ENCODE measurements at places on chromosomes 4 and X.

DNA sequence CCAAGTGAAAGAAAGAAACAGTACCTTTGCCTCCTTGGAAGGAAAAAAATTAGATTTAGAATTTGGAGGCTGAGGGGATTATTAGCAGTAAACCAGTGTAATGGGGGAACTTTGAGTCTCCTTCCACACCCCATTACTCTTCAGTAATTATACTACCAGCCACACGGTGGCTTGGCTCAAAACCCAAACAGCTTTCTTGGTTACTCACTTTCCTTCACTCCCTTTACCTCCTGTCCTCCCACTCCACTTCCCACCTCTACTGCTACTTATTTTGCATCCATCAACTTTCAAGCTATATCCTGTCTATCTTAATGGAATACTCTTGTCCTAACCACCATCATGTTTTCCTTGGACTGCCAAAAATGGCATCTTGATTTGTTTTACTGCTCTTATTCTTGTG, 310.6 kb upstream of the AADAT start:
- DNase-seq = peak; percentile 5

DNA sequence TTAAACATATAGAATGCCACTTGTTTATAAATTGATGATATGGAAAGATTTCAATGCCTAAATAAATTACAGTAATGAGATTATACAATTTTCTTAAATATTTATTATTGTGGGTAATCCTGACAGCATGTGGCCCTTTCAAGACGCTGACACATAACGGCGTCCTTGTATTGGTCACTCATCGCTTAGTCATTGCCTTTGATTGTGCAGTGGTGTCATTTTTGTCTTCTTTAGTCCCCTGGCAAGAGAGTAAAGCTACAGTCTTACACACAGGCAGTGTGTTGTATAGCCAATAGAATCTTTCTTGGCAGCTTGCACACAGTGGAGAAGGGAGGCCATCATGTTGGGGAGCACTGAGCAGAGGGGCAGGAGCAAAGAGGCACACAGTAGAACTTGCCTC, 361.8 kb upstream of the GALNT7 start:
- no peak for DNase-seq

- DNase-seq = no peak
Observed at GRCh38 chr4:3685081-3685645, 81.0 kb upstream of the ADRA2C start.

DNA sequence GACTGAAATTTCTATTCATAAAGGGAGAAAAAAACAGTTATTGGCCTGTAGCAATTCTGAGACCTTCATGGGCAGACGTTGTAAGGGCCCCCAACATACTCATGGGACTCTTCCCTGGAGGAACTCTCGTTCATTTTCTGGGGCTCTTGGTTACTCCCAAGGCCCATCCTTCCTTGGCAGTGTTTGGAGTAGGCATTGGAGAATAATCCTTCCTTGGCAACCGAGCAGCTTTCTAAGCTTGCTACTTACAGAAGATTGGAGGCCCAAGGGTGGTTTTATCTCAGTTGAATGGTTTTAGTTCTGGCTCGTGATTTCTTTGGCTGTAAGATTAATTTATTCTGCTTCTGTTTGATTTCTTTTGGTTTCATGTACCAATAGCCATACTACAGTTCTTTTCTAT, 50.4 kb downstream of the ALG13 start:
- DNase-seq = no peak

DNA sequence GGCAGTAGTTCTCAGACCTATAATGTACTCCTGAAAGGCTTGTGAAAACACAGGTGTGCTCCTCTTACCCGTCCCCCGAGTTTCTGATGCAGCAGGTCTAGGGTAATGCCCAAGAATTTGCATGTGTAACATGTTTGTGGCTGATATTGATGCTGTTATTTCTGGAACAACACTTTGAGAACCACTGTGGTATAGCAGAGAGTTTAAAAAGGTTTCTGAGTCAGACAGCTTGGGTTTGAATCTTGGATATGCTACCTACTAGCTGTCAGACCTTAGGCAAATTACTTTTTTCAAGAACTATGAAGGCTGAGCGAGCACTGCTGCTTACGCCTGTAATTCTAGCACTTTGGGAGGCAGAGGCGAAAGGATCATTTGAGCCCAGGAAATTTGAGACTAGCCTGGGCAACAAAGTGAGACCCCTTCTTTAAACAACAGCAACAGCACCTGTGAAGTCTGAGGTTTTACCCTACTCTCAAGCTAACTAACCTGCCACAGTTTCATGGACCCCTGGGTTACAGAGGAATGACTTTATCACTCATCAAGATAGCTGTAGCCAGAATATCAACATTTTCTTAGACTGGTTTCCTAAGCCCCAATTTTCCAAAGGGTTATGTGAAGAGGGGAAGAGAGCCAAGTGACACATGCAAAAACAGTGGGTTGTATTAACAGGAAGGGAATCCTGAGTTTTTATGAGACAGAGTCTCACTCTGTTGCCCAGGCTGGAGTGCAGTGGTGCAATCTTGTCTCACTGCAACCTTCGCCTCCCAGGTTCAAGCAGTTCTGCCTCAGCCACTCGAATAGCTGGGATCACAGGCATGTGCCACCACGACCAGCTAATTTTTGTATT, 5.1 kb downstream of the AFF1 start:
- DNase-seq = no peak

- DNase-seq = no peak
Observed at GRCh38 chrX:106247162-106247561, 79.1 kb downstream of the PWWP3B start.

GRCh38 chr4:115259642-115260041, 146.2 kb upstream of the NDST4 start:
- no peak for DNase-seq

DNA sequence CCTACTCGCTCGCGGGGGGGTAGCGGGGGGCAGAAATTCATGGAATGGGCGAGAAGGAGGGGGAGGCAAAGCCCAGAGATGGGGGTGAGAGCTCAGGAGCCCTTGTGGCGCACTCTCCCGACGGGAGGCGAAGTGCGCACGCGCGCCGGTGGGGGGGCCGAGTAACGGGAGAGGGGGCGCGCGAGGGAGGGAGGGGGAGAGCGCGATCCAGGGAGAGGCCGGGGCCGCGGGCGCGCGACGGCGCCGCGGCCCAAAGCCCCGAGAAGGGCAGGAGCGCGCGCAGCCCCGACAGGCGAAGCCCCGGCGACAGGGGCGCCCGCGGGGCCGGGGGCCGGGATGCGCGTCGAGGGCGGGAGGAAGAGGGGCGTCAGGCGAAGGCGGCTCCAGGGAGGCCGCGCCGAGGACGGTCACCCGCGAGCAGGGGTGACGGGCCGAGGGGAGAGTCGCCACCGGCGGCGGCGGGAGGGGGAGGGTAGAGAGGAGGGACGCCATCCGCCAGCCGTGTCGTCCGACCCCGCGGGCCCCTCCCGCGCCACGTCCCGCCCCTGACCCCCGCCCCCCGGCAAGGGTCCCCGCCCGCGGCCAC, 421 bp downstream of the MECP2 start:
- DNase-seq = peak; percentile 40

- no peak for DNase-seq
Observed at GRCh38 chr4:7742807-7743280, 196.8 kb downstream of the AFAP1 start.

GRCh38 chr4:55949482-55949802, 697 bp downstream of the CEP135 start:
- DNase-seq = no peak

DNA sequence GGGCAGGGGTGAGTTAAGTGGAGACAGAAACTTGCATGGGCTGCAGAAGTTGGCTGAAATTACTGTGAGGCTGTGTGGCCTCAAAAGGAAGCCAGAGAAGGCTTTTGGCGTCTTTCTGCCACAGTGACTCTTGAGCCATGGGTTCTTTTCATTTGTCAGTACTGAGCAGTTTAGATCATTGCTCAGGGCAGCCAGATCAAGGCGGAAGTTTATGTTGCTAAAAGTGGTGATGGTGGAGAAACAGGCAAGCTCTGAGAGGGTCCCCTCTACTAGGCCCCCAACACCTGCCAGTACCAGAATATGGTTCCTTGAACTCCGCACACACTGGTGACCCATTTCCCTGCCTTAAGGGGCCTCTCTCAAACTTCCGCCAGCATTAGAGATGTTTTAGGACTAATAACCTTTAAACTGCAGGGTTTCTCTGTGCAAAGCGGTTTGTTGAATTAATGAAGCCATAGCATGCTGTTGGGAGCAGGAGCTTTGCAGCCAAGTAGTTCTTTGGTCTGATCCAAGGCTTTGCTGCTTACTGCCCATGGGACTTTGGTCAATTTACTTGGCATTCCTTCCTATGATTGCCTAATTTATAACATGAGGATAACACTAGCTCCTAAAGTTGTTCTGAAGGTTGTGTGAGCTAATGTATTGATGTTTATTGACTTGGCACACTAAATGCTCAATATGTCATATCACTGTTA, 34.5 kb downstream of the RNF175 start:
- no peak for DNase-seq

GRCh38 chr4:152106113-152106763, 345.4 kb upstream of the GATB start:
- peak; percentile 89 for DNase-seq

- DNase-seq = no peak
Observed at GRCh38 chr4:107757283-107757682, 37.2 kb upstream of the PAPSS1 start.

DNA sequence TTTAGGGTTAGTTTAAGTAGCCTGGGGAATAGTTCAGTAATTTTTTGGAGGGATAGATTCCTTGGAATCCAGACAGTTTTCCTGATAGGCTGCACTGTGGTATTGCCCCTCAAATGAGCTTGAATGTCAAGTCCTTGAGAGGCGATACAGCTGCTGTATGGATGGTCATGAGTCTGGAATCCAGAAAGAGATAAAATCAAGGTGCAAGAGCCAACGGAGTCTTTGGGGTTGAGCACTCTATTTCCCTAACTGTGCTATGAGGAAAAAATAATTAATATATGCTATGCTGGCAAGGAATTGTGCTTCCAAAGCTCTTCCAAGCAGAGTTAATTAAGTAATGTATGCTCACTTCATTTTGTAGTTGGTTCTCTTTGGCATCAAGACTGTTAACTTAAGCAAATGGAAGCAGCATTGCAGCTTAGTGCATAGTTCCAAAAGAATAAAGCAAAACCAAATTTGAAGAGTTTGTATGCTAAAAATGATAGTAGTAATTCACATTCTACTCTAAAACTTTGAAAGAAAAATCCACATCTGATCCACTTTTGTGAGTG, 48.8 kb downstream of the LIMCH1 start:
- DNase-seq = no peak

DNA sequence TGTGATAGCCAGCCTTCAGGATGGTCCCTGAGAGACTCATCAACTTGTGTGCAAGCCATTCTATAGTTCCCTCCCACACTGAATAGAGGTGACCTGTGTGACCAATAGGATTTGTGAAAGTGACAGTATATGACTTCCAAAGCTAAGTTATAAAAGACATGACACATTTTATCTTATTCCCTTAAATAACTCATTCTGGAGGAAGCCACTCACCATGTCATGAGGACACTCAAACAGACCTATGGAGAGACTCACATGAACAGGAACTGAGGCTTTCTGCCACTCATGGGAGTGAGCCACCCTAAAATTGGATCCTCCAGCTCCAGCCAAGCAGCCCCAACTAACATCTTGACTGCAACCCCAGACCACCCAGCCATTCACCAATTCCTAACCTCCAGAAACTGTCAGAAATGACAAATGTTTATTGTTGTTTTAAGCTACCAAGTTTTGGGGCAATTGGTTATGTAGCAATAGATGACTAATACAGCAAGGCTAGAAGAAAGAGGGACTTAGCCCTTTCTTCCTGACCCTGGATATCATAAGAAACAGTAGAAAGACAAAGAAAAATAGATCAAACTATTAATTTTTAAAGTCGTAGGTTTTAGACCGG, 9.0 kb upstream of the CHIC2 start:
- no peak for DNase-seq

- DNase-seq = no peak
Observed at GRCh38 chrX:150848914-150849365, 49.5 kb downstream of the CD99L2 start.

DNA sequence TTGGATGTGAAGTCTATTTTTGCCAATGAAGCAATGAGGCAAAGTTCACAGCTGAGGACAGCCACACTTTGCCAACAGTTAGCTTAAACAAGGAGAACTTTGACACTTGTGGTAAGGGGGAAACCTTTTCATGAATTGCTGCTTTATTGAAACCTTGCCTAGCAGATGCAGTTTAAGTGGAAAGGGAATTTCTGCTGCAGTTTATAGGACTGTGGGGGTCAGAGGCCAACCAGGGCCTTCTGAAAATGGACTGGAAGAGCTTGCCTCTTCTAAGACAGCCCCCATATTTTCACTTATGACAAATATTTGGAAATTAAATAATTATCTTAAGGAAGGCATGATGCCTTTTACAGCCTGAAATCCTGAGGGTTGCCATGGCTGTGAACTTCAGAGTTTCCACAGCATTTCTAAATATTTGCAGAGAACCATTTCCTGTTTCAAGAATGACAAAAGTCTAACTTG, 550.3 kb downstream of the RAB28 start:
- DNase-seq = no peak

GRCh38 chr4:183657564-183657963, 1.4 kb downstream of the RWDD4 start:
- no peak for DNase-seq

DNA sequence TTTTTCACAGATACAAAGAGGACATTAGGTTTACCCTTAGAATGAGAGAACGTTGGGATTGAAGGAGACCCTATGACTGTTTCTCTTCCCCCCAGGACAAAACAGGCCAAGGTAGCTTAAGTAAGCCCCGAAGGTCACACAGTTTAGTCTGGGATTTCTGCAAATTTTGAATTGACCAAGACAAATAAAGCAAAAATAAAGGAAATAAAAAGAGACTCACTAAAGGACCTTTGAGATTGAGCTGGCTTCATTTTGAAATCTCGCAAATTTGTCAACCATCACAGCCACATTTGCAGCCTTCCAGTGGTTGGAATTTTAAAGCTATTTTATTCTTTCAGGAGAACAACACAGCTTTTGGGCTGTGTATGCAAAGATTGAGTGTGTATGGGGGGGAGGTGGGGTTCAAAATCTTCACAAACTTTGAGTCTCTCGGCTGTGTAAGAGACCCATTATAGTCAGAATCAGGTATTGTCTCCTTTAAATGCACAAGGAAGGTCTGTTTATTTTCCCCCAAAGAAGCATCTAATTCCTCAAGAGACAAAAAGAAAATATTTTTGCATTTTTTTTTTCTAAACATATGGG, 4.2 kb downstream of the TMSB4X start:
- no peak for DNase-seq

DNA sequence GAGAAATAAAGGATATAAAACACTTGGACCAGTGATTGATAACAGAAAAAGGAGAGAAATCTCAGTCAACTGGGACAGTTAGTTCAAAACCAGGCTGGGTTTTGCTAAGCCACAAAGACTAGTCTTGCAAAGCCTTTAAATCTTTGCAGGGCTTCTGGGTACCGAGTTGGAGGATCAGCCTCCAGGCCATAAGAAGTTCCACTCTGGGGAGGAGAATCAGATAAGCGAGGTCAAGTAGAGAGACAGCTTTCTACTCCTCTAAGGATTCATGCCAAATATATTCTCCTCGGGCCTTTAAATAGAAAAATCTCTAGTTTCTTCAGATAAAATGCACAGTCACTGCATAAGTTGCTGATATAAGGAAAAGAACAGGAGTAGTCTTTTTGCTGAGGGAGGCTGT, 92.7 kb downstream of the MFAP3L start:
- no peak for DNase-seq

Data from Caki2 (cell line).